Calu3 (cell line): ENCODE measurements at places on chromosomes 12 and 14. TPM values are rescaled to one million over a fixed set of nuclear protein-coding genes. Genes with fewer than 3 reads are reported as not detected.

DNA sequence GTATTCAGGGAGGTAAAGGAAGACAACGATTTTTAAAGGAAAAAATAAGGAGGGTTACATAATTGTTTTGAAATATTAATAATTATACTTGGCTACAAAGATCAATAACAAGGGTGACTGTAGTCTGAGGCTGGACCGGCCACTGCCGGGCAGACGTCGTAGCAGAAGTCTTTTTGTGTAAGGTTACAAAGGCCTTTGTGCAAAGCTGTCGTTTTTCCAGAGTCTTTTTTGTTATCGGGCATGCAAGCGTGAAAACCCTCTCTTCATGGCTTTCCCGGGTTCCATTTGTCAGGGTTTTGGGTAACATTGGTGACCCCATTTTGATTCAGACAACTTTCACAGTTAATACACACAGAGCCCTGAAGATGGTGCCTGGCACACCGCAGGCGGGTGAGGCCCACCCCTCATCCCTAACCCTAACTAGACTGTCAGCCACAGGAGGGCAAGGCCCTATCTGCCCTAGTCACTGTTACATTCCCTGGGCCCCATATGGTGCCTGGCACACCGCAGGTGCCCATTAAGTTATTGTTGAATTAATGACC, 31.3 kb downstream of the RILPL1 start:
- H3K4me1 ChIP-seq = no peaks in the 10 kb centered on the region
- no peak overlapping the region for H3K27ac ChIP-seq
- DNase-seq = no peak
- H3K4me3 ChIP-seq = no peak overlapping the region
- no peaks in the 10 kb centered on the region for H3K36me3 ChIP-seq

GRCh38 chr14:22493753-22494152, 95.3 kb downstream of the DAD1 start:
- no peaks in the 10 kb centered on the region for H3K36me3 ChIP-seq
- peaks cover 64% of the 10 kb centered on the region for H3K27me3 ChIP-seq
- no peaks in the 10 kb centered on the region for H3K4me1 ChIP-seq
- H3K27ac ChIP-seq = no peak overlapping the region

DNA sequence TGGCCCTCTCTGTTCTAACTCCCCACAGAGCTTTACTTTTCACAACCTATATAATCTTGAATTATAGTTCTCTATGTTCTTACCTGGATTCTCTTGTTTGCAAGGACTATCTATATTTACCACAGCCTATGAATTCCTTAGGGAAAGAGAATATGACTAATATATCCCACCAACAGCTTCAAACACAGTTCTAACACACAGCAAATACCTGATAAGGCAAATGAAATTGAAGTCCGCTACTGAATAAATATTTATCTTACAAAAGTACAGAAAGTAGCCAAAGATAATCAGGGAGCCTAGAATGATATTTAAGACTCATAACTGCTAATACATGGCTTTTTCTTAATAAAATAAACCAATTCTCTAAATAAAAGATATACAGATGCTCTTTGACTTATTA, 165.1 kb downstream of the C12orf42 start:
- H3K27me3 ChIP-seq = no peaks in the 10 kb centered on the region
- H3K4me3 ChIP-seq = no peak overlapping the region
- no peak overlapping the region for H3K27ac ChIP-seq
- no peak for DNase-seq
- H3K36me3 ChIP-seq = no peaks in the 10 kb centered on the region
- no peaks in the 10 kb centered on the region for H3K4me1 ChIP-seq

Gene RPL10L
- not detected in 2 replicates for total RNA-seq

Gene DACT1
- total RNA-seq = not detected in 2 replicates
